Activated naive CD4-positive, alpha-beta T cell treated with anti-CD3 and anti-CD28 coated beads, Interleukin-2, amount 10 ng/mL, durations not matched to agents 7 days and 5 days (primary cell): ENCODE measurements at places on chromosomes 5 and 9.
A peak's percentile ranks its signal among the peaks of the same experiment; 100 is the strongest.

DNA sequence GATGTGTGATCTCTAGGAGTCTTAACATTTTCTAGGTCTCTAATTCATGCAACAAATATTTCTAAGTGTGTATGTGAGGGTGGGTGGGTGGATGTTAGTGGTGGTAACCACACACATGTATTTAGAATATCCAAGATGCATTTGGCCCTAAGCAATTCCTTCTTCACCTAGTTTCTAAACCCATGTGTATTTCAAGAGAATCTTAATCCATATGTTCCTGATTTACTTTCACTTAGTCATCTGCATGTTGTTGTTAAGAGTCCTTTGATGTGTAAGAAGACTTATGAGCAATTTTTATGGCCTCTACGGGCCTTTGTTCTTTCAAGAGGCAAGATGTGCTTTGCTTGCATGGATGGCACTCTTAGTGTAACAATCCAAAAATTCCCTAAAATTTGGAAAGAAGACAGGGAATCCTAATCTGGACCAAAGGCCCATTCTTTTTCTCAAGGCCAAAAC, 282.6 kb downstream of the SPATA31D1 start:
- no peak for DNase-seq

DNA sequence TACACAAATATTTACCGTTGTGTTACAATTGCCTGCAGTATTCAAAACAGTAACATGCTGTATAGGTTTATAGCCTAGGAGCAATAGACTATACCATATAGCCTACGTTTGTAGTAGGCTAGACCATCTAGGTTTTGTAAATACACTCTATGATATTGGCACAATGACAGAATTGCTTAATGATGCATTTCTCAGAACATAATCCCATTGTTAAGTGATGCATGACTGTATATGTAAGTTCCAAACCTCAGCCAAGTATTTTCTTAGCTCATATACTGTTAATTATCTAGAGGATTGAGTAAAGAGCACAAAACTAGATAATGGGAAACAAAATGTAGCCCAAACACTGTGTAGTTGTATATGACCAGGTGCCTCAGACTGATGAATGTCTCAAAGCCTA, 220.1 kb downstream of the ANXA1 start:
- DNase-seq: no peak

GRCh38 chr5:54524704-54525103, 7.1 kb downstream of the SNX18 start:
- DNase-seq: no peak

- DNase-seq: no peak
Measured at GRCh38 chr5:138111181-138111580, 27.3 kb downstream of the WNT8A start.

DNA sequence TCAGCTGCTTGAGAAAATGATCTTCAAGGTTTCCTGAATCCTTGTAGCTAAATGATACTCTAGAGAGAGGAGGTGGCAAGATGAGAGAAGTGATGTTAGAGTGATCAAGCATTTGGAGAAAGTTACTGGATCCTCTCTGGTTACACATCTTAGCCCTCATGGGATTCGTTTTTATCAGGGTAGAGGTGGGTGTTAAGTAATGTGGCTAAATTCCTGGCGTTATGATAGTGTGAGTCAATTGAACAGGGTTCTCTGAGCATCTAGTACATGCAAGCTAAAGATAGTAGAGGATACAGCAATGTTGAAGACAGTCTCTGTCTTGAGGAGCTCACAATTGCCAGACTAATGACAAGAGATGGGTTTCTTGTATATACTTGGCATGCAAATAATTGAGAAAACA, 123.7 kb downstream of the PSD2 start:
- DNase-seq: no peak

GRCh38 chr5:180049185-180049548, 22.4 kb downstream of the RNF130 start:
- DNase-seq: no peak

GRCh38 chr9:135152614-135153334, 65.3 kb downstream of the OLFM1 start:
- DNase-seq: no peak

- DNase-seq: no peak
Measured at GRCh38 chr5:78974601-78975000, 10.5 kb downstream of the ARSB start.

- no peak for DNase-seq
Measured at GRCh38 chr9:127940593-127940992, 2.9 kb upstream of the DPM2 start.

- DNase-seq: no peak
Measured at GRCh38 chr5:2373631-2374030, 377.8 kb downstream of the IRX2 start.

DNA sequence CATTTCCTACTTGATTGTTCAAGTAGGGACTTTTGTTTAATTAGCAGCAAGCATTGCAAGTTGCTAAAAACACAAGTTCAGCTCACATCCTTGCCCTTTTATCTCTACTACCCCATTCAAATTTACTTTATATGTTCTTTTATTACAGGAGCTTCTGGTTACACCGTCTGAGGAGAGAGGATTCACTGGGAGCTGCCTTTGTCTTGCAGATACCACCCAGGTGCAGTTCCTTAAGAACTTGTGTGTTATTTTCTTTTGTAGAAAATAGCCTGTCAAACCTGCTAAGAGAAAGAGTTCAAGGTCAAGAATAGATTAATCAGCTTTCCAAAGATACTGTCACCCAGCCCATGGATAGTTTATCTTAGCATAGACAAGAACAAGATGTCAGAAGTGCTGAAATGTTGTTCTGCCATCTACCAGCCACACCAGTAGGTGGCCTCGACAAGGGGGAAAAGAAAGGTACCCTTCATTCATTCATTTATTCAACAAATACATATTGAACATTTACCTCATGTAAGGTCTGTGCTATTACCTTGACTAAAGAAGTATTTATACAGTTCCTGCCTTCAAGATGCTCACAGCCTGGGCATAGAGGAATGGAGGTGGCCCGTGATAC, 750.3 kb downstream of the MAT2B start:
- no peak for DNase-seq

- peak; percentile 38 for DNase-seq
Measured at GRCh38 chr9:105355781-105356180, 92.1 kb upstream of the FSD1L start.

GRCh38 chr5:143040622-143041021, 270.4 kb downstream of the ARHGAP26 start:
- no peak for DNase-seq

- no peak for DNase-seq
Measured at GRCh38 chr9:19145881-19146280, 18.6 kb upstream of the PLIN2 start.

DNA sequence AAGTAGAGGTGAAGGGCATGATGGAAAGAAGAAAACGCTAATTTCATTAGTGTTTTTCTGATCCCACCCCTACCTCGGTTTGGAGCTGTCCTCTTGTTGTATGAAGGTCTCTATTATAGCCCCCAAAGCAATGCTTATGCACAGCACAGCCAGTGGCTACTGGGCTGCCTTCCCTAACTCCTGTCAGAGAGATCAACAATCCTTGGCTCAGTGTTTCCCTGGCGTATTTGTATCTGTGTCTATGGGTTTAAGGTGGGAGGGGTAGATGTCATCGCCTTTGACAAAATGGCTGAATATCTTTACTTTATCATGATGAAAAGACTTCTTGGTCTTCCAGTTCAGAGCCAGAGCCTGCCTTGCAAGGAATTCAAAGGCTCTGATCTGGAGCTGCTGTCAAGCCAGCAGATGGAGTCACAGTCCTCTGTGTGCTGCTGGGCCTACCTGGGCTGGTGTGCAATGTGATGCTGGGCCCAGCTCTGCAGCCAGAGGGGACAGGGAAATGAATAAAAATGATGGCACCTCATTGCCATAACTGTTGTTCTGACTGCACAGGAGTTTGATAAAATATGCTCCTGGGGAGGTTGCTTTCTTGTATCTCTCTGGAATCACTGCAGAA, 20.1 kb upstream of the HSPA9 start:
- no peak for DNase-seq

- no peak for DNase-seq
Measured at GRCh38 chr9:136520053-136520540, 25.8 kb downstream of the NOTCH1 start.

DNA sequence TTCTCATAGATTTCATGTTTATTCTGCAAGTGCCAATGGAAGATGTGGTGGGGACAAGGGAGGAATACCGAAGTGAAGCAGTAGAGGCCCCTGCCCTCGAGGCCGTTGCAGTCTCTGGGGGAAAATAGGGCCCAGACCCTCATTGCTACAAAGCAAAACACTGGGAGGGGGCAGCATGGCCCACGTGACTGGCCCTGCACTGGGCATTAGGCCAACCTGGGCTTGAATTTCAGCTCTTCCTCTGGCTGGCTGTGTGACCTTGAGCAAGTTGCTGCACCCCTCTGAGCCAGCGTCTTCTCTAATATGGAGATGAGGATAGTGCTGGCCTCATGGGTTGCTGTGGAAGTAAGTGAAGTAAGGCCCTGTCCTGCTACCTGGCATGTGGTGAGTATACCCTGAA, 709 bp upstream of the SYNPO start:
- DNase-seq: no peak

DNA sequence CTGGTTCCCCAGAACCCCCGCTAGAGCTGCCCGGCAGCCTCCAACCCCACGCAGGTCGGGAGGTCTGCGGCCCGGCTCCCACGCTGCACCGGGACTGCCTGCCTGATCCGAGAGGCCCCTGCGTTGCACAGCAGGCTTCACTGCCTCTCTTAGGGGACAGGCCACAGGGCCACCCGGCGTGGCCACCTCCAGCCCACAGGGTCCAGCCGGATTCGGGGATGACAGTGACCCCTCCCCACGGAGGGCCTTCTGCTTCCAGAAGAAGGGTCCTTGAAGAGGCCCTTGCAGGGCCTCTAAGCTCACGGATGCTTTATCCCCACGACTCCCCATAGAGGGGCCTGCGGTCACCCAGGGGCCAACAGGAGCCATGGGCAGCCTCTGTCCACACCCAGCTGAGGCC, 66.1 kb upstream of the PPP1R26 start:
- DNase-seq: peak; percentile 19

DNA sequence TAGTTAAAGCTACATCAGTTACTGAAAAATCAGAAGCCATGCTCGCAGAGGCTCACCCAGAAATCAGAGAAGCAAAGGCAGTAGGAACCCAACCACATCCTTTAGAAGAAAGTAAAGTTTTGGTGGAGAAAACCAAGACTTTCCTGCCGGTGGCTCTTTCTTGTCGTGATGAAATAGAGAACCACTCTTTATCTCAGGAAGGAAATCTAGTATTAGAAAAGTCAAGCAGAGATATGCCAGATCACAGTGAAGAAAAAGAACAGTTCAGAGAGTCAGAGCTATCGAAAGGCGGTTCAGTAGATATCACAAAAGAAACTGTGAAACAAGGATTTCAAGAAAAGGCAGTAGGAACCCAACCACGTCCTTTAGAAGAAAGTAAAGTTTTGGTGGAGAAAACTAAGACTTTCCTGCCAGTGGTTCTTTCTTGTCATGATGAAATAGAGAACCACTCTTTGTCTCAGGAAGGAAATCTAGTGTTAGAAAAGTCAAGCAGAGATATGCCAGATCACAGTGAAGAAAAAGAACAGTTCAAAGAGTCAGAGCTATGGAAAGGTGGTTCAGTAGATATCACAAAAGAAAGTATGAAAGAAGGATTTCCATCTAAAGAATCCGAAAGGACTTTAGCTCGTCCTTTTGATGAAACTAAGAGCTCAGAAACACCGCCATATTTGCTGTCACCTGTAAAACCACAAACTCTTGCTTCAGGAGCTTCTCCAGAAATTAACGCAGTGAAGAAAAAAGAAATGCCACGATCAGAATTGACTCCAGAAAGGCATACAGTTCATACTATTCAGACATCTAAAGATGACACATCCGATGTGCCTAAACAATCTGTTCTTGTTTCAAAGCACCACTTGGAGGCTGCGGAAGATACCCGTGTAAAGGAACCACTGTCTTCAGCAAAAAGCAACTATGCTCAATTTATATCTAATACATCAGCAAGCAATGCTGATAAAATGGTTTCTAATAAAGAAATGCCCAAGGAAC, 47.2 kb downstream of the CMYA5 start:
- DNase-seq: peak; percentile 56

GRCh38 chr5:23727271-23727670, 219.9 kb downstream of the PRDM9 start:
- DNase-seq: no peak

DNA sequence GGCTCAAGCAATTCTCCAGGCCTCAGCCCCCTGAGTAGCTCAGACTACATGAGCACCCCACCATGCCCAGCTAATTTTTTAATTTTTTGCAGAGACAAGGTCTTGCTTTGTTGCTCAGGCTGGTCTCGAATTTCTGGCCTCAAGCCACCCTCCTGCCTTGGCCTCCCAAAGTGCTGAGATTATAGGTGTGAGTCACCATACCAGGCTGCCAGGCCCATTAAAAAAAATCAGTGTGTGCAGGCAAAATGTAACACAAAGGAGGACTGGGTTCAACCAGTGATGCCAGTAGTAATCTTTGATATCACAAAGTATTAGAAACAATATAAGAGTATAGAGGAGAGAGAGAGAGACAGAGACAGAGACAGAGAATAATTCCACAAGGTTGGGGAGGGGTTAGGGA, 322.7 kb downstream of the MSX2 start:
- DNase-seq: no peak

DNA sequence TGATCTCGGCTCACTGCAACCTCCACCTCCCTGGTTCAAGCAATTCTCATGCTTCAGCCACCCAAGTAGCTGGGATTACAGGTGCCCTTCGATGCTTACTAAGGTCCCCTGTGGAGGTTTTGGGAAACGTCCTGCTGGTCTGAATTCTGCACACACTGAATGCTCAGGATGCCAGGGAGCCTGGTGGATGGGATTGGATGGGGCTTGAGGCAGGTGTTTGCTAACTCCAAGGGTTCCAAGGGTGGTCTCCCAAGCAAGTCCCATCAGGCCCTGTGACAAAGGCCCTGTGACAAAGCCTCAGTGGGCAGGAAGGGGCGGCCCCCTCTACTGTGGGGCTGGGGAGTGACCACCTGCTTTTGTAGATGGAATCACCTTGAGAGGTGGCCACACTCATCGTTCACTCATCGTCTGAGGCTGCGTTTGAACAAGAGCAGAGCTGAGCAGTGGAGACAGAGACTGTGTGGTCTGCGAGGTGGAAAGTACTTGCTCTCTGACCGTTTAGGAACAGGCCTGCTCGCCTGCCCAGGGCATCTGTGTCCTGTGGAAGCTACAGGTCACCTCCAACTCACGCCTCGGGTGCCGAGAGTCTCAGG, 40.2 kb downstream of the MRPL36 start:
- DNase-seq: no peak

- no peak for DNase-seq
Measured at GRCh38 chr5:97119007-97119390, 23.4 kb downstream of the LIX1 start.

- DNase-seq: no peak
Measured at GRCh38 chr9:18890372-18890771, 142.6 kb downstream of the SAXO1 start.

DNA sequence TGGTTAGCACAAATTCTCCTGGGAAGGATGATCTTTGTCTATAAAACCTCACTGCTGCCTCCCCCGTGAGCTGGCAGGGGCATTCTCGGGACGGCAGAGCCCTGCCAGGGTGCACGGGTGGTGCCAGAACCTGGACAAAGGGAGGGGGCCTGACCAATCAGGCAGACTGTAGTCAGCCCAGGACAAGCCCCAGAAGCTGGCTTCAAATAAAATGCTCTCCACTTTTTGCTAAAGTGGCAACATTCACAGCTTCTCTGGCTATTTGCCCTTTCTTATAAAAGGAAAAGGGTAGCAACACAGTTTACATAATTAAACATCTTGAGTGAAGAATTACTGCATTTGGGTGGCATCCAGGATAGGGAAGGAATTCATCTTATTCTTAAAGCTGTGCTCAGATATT, 14.4 kb downstream of the IL9 start:
- no peak for DNase-seq
